Activated naive CD4-positive, alpha-beta T cell treated with Interleukin-2 at 50 U/mL for 16 hours (primary cell): ENCODE measurements at places on chromosomes 3 and 15.
A peak's percentile ranks its signal among the peaks of the same experiment; 100 is the strongest.

- DNase-seq, result no peak
These were observed 177.9 kb downstream of the ERC2 start for GRCh38 chr3:56290374-56290773.

- DNase-seq, result no peak
These were observed 148.7 kb downstream of the RORA start for GRCh38 chr15:61080221-61081026.

DNA sequence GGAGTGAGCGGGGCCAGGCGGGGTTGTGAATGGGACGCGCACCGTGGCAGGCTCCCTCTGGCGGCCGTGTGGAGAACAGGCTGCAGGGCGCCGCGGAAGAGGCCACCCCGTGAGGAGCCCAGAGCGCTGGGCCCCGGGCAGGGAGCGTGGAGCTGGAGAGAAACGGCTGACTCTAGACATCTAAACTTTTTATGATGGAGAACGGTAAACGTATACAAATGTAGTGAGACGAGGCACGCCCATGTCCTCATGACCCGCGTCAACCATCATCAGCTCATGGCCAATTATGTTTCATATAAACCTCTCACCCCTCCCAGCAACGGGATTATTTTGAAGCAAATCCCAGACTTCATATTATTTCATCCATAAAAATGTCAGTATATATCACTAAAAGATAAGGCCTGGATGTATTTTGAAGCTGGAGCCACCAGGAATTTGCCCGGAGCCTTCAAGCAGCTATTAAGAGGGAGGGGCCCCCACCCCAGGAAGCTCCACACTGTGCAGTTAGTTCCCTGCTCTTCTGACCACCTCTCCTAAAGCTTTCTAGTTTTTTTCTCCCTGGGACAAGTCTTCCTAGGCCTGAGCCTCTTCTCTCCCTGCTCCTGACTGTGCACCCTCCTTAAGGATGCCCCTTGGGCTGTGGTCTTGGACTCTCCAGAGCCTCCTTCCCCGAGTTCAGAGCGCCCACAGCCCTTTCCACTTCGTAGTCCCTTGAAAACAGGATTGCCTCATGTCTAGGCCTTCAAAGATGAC, 149.5 kb downstream of the SMAD6 start:
- DNase-seq, result peak; percentile 77

DNA sequence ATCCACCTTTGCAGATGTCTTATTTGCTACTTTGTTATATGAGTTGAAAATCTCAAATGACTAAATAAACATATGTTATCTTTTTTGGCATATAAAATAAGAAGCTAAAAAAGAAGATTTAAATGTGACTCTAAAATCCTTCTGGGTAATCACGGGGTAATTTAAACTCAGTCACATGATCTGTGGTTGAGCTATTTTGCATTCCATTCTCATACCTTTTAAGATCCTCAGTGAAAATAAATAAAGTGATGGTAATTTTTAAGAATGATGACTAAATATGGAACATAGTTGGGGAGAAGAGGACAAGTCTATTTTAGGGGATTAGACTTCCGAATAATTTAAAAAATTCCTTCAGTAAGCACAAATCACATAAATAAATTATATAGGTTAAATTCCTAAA, 1076.8 kb downstream of the TUSC7 start:
- DNase-seq, result no peak

GRCh38 chr3:89300981-89301380, 193.6 kb downstream of the EPHA3 start:
- no peak for DNase-seq

- DNase-seq, result peak; percentile 90
These were observed at the start of gene NECTIN3 for GRCh38 chr3:111071257-111072030. Gene NECTIN3, plus strand, starts transcription at chr3:111071816. Its CDS starts 202 bp downstream, at chr3:111072018.

GRCh38 chr3:129919357-129919756, 25.8 kb upstream of the TMCC1 start:
- no peak for DNase-seq

- DNase-seq, result no peak
These were observed 611.2 kb upstream of the GRM7 start for GRCh38 chr3:6249679-6250078.

- DNase-seq, result peak; percentile 36
These were observed 717 bp downstream of the PXK start for GRCh38 chr3:58333206-58334012.

- DNase-seq, result peak; percentile 27
These were observed 81.5 kb downstream of the SMAD3 start for GRCh38 chr15:67146875-67147381.

GRCh38 chr3:153008226-153008625, 153.8 kb upstream of the RAP2B start:
- DNase-seq, result no peak

- DNase-seq, result no peak
These were observed 39.4 kb upstream of the SMAD3 start for GRCh38 chr15:67025719-67026609.

DNA sequence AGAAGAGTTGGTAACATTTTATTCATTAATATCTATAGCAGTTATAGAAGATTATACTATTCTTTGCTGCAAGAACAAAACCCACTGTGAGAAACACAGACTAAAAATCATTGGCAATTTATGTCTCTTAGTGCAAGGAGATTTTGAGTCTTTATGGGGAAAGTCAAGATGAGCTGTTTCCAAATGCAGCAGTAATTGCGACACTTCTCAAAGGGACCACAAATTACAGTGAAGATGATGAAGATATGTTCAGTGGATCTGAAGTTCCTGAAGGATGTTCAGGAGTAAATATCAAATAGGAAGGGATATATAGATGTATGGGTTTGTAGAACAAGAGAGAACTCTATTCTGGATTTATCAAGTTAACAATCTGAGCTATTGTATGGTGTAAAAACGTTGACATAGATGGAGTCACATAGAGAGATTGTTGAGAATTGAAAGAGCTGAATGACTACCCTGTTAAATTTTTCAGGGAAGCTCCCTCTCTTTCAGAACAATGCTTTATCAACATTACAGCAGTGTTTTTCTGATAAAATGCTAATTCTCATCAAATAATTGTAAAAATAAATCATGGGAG, 71.8 kb downstream of the DTWD1 start:
- DNase-seq, result no peak

- peak; percentile 30 for DNase-seq
These were observed 10.6 kb downstream of the XXYLT1 start for GRCh38 chr3:195260280-195260905.

DNA sequence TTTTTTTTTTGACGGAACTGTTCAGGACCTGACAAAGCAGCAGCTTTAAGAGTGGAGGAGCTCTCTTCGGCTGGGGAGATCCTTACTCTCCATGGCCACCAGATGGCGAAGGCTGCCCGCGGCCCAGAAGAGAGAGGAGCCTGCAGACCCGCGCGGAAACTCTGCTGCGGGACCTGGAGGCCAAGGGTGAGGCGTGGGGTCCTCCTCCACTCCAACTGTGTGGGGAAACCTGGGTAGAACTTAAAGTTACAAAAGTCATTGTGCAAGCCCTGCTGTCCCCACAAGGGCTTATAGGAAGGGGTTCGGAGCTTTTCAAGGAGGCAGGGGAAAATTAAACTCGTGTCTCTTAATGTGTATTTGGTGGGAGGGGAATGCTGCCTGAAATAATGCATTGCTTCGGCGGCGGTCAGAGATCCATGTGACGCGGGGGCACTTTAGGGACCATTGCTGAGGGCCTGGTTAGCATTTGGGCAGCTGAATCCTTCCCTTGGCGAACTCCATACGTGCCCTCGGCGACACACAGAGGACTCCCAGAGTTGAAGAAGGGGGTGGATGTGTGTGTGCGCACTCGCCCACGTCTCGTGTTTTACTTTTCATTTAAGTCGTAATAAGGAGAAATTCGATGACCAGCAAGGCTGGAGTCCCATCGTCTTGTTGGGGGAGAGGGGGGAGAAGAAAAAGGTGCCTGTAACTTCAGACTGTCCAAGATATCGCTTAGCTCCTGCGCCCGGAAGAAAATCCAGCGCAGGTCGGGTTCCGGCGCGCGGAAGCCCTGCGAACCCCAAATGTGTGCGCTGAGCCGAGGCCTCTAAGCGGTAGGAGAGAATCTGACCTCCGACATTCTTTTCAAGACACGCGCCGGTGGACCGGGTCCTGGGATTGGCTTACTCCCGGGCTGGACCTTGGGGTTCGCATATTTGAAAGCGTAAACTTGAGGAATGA, 9.7 kb downstream of the EOMES start:
- peak; percentile 81 for DNase-seq

DNA sequence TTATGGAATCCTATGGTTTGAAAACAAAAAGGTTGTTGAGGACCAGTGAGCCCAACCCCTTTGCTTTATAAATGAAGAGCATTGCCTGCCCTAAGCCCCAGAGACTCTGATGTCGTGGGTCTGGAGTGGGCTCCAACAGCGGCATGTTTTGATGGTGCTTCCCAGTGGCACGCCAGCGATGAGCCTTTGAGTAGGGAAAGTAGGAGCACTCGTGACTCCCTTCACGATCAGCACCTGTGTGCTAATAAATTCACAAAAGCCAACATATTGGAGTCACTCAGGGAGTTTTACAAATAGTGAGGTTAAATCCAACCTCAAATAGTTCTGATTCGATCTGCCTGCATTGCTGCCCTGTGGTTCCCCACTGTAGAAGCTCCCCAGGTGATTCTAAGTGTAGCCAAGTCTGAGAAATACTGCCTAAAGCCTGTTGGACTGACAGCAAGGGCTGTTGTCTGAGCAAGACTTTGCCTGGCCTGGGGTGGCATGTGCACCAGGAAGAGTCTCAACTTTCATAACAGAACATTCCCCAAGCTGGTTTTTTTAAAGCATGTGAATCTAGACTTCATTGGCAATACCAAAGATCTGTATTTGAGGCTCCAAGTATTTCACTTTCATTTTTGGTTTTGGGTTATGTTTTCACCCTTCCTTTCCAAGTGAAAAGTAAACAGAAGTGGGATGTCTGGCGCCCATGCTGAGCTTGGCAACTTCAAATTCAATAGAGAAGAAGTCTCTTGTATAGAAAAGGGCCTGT, 9.9 kb downstream of the CCR5 start:
- DNase-seq, result no peak

- no peak for DNase-seq
These were observed 112.0 kb downstream of the FAM43A start for GRCh38 chr3:194797555-194798250.

DNA sequence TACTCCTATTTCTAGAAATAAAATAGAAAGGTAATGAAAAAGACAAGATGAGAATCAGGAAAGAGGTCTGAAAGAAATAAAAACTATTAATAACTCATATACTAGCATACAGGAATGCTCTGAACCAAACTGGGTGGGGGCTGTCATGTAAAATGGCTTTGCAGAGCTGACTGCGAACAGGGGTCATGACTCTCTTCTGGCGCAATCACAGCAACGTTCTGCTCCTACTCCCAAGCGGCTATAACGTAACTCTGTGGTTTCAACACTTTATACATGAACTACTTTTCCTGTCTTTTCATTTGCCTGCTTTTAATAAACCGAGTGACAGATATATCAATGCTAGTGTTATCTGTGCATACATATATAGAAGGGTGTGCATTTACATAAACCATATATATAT, 116.7 kb downstream of the DLG1 start:
- DNase-seq, result no peak

- no peak for DNase-seq
These were observed 9.6 kb upstream of the GLCE start for GRCh38 chr15:69150841-69151240.

DNA sequence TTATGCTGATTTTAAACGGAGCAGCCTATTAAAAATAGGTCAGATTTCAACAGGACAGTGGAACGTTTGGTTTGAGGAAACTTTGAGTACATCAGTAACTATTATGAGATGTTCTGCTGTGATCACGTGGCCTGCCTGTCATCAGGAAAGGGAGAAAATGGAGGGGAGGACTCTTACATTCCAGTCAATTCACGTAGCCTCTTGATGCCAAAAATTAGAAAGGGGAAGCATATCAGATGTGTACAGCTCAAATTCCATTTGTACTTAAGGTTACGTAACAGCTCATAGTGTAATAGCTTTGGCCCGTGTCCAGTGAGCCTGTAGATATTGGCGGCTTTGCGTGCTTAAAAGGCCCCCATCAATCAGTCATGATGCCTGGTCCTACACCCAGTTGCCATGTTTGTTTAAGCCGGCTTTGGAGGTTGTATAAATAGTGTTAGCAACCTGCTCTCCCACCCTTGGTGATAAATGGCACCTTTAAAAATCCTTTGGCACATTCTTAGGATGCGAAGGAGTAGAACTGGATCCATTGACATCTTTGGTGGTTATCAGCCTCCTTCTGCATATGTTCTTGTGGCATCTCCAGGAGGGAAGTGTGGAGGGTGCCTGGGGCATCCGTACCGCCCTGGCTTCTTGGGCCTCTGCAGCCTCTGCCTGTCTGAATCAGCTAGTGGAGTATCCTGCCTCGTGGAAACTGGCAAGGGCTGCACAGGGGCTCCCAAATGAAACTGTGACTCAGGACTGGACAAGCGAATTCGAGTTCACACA, 163.9 kb downstream of the THSD4 start:
- DNase-seq, result no peak

DNA sequence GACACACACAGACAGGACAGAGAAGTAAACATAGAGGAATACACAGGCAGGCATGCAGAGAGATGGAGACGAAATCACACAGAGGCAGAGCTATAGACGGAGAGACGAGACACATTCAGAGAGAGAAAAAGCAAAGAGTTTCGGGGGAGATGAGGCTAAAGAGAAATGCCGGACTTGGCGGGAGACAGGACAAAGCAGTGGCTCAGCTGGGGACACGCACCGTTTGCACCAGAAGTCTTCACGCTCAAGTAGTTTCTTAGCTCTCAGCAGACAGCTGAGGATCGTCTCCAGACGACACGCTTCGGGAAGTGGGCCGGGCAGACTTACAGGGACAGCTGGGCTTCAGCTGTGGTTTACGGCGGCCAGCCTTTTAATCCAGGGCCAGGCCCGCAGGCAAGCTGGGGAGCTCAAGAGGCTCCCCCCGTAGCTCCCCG, 56.2 kb upstream of the DLG1 start:
- no peak for DNase-seq

DNA sequence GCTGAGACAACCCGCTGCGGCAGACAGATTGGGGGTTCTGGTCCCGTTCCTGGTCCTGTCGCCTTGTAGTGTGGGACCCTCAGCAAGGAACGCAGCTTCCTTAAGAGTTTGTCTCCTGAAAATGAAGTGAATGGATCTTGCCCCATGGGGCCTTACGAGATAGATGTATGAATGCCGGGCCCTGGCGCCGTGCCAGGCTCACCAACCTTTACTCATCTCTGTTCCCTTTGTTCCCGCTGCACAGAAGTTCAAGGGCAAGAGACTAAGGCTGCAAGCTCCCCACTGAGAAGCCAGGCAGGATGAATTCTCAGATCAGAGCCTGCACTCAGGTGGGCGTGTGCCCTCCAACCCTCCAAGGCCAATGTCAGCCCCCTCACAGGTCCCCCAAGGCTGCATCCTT, 162.7 kb upstream of the IQSEC1 start:
- DNase-seq, result no peak

- DNase-seq, result no peak
These were observed 107.1 kb upstream of the PHLDB2 start for GRCh38 chr3:111751961-111752360.

DNA sequence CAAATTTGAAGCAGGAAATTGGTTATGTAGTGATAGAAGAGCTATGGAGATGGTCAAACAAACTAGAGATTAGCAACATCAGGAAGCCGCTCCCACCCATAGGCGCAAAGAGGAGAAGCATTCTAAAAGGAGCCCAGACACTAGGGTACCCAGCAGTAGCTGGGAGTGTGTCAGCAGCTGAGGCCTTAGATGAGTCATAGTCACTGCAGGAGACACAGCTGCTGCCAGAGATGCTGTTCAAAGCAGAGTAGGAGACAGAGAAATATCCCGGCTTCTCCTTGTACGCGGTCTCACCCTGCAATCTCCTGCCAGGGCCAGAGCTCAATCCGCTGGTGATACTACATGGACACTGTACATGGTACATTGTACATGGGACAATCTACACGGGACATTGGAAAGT, 61.9 kb downstream of the VGLL3 start:
- DNase-seq, result no peak

GRCh38 chr3:49705390-49705960, 14.0 kb downstream of the AMIGO3 start:
- DNase-seq, result no peak
